WTC11 (cell line): ENCODE measurements at places on chromosomes 12 and 14. TPM values are rescaled to one million over a fixed set of nuclear protein-coding genes. Genes with fewer than 3 reads are reported as not detected.

DNA sequence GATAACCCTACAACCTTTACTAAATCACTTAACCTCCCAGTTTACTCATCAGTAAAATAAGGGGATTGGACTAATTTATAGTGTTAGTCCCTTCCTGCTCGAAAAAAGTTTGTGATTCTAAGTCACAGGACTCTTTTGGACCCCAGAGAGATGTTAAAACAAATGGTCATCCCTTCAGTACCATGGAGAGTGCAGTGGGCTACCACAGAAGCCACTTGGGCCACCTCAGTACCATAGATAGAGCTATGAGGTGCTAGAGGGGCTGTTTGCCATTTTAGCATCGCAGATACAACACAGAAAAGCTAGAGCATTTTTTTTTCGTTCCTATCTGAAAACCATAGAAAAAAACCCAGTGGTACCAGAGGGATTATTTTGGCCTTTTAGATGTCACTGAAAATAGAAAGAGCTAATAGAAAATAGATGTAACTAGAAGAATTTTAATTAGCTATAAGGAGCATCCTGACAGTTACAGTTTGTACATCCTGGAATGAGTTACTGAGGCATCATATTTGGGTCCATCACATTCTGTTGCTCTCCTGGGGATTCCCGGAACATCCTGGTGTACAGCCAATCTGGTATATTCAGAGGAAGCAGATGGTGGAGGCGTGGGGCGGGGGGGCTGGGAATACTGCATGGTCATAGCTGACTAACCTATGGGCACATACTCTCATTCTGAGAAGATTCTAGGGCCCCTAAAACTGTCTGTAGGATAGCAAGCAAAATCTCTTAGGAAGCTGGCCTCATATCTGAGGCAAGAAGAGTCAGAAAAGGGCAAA lies 2.8 kb downstream of the ZNF219 start:
- H3K27me3 ChIP-seq, result no peaks in the 10 kb centered on the region
- peak overlapping the region; percentile 47; the same call in 1 of the 2 replicates for H3K27ac ChIP-seq
- peaks cover 22% of the 10 kb centered on the region for H3K36me3 ChIP-seq
- H3K4me1 ChIP-seq, result peaks cover 68% of the 10 kb centered on the region
- DNase-seq, result no peak
- H3K4me3 ChIP-seq, result peak overlapping the region; percentile 90

DNA sequence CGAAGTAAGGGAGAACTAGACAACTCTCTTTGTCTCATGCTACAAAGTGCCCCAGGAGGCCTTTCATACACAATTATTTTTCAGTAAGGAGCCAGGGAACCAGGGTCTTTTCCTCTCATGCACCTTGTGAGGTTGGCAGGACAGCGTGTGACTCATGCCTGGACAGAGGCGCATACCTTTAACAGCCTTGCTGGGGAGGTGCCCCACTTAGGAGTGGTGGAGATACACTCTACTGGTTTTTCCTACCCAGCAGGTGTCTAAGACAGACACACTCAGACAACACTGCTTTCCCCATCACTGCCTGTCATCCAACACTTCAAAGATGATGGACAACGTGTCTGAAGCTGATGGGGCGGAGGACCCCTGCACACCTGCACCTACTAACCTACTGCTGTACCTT lies 49.1 kb downstream of the B4GALNT3 start:
- H3K27ac ChIP-seq, result no peak overlapping the region; the same call in 1 of the 2 replicates
- H3K27me3 ChIP-seq, result no peaks in the 10 kb centered on the region
- no peak for DNase-seq

- H3K36me3 ChIP-seq, result 0 out of 2 replicates have a peak, but pooled peaks cover 4% of the 10 kb centered on the region
- no peak overlapping the region for H3K4me3 ChIP-seq
- peaks cover 26% of the 10 kb centered on the region for H3K4me1 ChIP-seq
- no peaks in the 10 kb centered on the region for H3K27me3 ChIP-seq
Observed at GRCh38 chr12:92221656-92222315, 76.1 kb upstream of the BTG1 start.

DNA sequence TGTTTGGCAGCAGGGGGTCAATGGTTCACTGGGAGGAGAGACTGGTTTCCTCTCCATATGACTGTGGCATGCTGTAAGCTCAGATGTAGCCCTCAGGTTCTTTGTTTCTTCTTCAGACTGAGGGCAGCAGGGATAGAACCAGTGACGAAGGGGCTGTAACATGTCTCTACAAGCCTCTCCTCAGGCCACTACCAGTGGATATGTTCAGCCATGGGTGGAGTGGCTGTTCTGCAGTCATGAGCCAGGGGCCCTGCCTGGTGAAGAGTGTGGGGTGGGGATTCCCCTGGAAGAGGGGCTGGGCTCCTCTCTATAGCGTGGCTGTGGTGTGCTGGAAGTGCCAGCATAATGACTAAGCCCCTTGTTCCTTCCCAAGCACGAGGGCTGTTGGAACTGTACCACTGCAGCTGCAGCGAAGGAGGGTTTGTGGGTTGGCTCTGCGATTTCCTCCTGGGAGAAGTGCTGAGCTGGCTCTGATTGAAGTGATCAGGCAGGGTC lies 55.8 kb downstream of the CMAS start:
- H3K27me3 ChIP-seq, result no peaks in the 10 kb centered on the region
- no peak overlapping the region for H3K4me3 ChIP-seq
- no peak for DNase-seq
- no peaks in the 10 kb centered on the region for H3K36me3 ChIP-seq

GRCh38 chr14:75827331-75827730 lies 154.5 kb downstream of the TGFB3 start:
- H3K4me3 ChIP-seq, result no peak overlapping the region
- no peak overlapping the region for H3K27ac ChIP-seq
- H3K27me3 ChIP-seq, result no peaks in the 10 kb centered on the region
- no peak for DNase-seq
- H3K36me3 ChIP-seq, result no peaks in the 10 kb centered on the region; the same call in 1 of the 2 replicates

DNA sequence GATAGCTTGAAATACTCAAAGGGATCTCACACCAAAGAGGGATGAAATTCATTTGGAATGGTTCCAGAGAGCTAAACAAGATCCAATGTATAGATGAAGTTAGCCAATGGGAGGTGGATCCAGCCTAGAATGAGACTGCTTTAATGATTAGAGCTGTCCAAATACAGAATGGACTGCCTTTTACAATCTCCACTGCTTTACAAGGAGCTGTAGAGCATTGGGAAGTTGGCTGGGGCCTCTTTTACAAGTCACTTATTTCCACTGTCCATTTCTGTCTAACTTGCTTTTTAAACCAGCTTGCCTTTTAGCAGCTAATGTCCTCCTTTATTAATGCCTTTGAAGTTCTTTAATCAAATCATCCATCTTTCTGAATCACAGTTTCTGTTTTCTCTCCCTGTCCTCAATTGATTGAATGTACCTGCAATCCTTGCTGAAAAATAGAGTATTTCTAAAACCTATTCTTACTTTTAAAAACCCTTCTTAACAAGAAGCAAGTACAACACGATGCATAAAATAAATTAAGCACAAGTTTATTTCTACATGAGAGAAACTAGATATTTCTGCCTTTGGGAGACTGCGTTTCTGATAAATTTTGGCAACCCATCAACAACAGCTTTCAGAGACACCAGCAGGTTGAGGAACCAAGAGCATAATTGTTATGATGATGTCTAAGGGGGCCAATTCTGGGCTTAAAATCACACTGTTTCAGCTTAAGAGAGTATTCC lies 3.4 kb upstream of the ATP2A2 start:
- peaks cover 25% of the 10 kb centered on the region for H3K4me1 ChIP-seq
- no peak overlapping the region for H3K4me3 ChIP-seq
- peaks cover 13% of the 10 kb centered on the region for H3K27me3 ChIP-seq
- no peak for DNase-seq
- H3K27ac ChIP-seq, result no peak overlapping the region

- DNase-seq, result no peak
- H3K4me1 ChIP-seq, result peaks cover 2% of the 10 kb centered on the region; the same call in 1 of the 2 replicates
- peaks cover 40% of the 10 kb centered on the region for H3K36me3 ChIP-seq
- no peaks in the 10 kb centered on the region for H3K27me3 ChIP-seq
Observed at GRCh38 chr14:103501041-103501870, 21.4 kb downstream of the CKB start.

GRCh38 chr12:55722948-55723347 lies 2.8 kb downstream of the RDH5 start:
- H3K4me3 ChIP-seq, result no peak overlapping the region
- H3K4me1 ChIP-seq, result peaks cover 29% of the 10 kb centered on the region
- no peak for DNase-seq
- no peak overlapping the region for H3K27ac ChIP-seq
- no peaks in the 10 kb centered on the region for H3K27me3 ChIP-seq
- peaks cover 20% of the 10 kb centered on the region for H3K36me3 ChIP-seq

- H3K4me1 ChIP-seq, result no peaks in the 10 kb centered on the region
- no peak for DNase-seq
- H3K4me3 ChIP-seq, result no peak overlapping the region
- no peaks in the 10 kb centered on the region for H3K36me3 ChIP-seq
- H3K27me3 ChIP-seq, result no peaks in the 10 kb centered on the region
Observed at GRCh38 chr14:51554339-51554920, 97.3 kb upstream of the FRMD6 start.

- DNase-seq, result no peak
- H3K27me3 ChIP-seq, result no peaks in the 10 kb centered on the region
- no peaks in the 10 kb centered on the region for H3K36me3 ChIP-seq
Observed at GRCh38 chr12:82620917-82621316, 65.8 kb upstream of the TMTC2 start.

DNA sequence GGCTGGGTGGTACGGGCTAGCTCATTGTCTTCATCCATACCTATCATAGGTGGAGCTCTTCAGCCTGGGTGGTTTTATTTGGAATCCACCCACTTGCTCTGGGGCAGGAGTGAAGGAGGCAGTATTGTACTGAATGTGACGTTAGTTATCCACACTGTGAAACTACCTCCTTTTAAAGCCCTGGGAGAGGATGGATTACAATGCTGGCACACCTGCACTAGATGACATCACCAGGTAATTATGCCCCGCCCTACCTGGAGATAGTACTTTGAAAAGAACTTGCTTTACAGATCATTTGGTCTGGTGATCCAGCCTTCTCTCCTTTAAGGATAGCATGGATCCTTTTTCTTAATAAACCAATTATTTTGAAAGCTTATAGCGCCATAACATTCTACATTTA lies 78.0 kb downstream of the B4GALNT3 start:
- H3K4me1 ChIP-seq, result peaks cover 19% of the 10 kb centered on the region
- no peak overlapping the region for H3K27ac ChIP-seq
- no peaks in the 10 kb centered on the region for H3K27me3 ChIP-seq
- H3K36me3 ChIP-seq, result peaks cover 2% of the 10 kb centered on the region; the same call in 1 of the 2 replicates
- no peak overlapping the region for H3K4me3 ChIP-seq

DNA sequence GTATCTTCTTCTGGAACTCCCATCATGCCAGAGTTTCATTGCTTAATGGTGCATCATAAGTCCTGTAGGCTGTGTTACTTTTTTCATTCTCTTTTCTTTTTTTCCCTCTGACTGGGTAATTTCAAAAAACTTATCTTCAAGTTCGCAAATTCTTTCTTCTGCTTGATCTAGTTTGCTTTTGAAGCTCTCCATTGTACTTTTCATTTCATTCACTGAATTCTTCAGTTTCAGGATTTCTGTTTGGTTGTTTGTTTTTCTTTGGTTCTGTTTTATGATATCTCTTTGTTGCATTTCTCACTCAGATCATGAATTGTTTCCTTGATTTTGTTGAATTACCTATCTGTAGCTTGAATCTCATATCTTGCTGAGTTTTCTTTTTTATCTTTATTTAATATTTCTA lies 83.3 kb upstream of the PRMT8 start:
- no peak overlapping the region for H3K27ac ChIP-seq
- peaks cover 16% of the 10 kb centered on the region for H3K27me3 ChIP-seq
- peaks cover 41% of the 10 kb centered on the region for H3K36me3 ChIP-seq
- no peak for DNase-seq
- no peak overlapping the region for H3K4me3 ChIP-seq
- H3K4me1 ChIP-seq, result no peaks in the 10 kb centered on the region

- H3K4me1 ChIP-seq, result no peaks in the 10 kb centered on the region
- no peaks in the 10 kb centered on the region for H3K27me3 ChIP-seq
- H3K4me3 ChIP-seq, result no peak overlapping the region
- no peak overlapping the region for H3K27ac ChIP-seq
Observed at GRCh38 chr14:35766036-35766699, 42.9 kb downstream of the RALGAPA1 start.

DNA sequence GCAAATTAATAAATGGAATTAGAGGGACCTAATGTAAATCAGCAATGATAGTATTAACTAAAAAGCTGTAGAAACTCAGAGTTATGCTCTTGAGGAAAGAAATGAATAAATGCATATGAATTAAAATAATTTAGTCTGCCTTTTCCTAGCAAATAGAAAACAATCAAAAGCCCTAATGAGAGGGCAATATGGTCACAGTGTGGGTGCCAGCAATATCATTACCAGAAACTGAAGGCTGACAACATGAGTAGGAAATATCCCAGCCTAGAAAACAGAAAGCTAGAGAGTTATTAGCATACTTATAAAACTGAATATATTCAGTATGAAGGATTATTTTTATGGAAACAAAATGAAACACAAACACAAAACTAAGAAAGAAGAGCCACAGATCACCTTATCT lies 987.5 kb upstream of the SEL1L start:
- peaks cover 14% of the 10 kb centered on the region for H3K36me3 ChIP-seq
- H3K4me3 ChIP-seq, result no peak overlapping the region
- H3K27me3 ChIP-seq, result no peaks in the 10 kb centered on the region

DNA sequence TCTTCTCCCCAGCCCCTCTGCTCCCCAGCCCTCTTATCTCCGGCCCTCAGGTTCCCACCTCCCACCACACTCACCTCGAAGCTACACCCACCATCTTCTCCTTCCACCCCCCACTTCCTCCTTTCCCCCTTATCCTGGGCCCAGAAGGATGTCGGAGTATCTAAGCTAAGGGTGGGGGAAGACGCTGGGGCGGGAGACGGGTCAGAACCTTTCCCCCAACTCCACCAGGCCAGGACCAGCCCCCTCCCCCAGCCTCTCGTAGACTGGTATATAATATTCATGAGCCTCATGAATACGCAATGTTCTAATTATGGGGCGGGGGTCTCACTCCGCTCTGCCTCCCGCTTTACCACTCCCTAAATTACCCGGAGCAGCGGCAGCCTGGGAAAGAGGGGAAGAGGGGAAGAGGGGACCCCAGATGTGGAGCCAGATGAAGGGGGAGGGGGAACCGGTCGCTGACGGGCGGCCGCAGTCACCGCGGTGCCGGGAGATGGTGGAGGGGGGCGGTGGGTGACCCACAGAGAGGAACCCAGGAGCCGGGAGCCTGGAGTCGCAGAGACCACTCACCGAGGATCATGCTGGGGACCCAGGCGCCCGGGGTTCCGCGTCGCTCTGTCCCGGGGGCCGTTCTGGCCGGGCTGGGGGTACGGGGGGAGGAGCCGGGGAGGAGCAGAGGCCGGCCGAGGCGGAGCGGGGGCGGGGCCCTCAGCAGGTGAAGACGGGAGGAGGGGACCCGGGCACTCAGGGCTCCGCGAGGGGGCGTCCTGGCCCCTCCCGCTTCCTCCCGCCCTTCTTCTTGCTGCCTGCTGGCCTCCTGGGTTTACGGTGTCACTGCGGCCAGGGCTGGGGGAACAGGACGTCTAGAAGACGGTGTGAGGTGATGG lies 6.4 kb upstream of the ZNF385A start:
- H3K27ac ChIP-seq, result no peak overlapping the region
- peaks cover 19% of the 10 kb centered on the region for H3K27me3 ChIP-seq
- DNase-seq, result peak; percentile 85
- peaks cover 68% of the 10 kb centered on the region for H3K4me1 ChIP-seq

- DNase-seq, result no peak
- no peak overlapping the region for H3K4me3 ChIP-seq
- H3K36me3 ChIP-seq, result no peaks in the 10 kb centered on the region
- peaks cover 46% of the 10 kb centered on the region for H3K27me3 ChIP-seq
- no peak overlapping the region for H3K27ac ChIP-seq
Observed at GRCh38 chr12:114165921-114166320, 199.8 kb upstream of the RBM19 start.

Gene SERPINA3
- 2.7 to 3.5 TPM (median 3.0 TPM) in 3 replicates for total RNA-seq

Gene PRR4
- total RNA-seq, result 0.87 to 2.7 TPM (median 1.6 TPM) in 3 replicates

Gene KCNJ8
- 1.1 to 1.9 TPM (median 1.4 TPM) in 3 replicates for total RNA-seq

Gene PLEKHD1
- total RNA-seq, result 0.85 to 1.0 TPM (median 0.87 TPM) in 3 replicates

Gene AMDHD1
- 0.62 to 1.6 TPM (median 1.1 TPM) in 3 replicates for total RNA-seq
